ENCODE measurements at places on chromosomes 5 and 9. TPM values are rescaled to one million over a fixed set of nuclear protein-coding genes. Genes with fewer than 3 reads are reported as not detected.

SOHLH1 gene
- not detected for total RNA-seq

ADAMTSL2 gene
- not detected for total RNA-seq

DNA sequence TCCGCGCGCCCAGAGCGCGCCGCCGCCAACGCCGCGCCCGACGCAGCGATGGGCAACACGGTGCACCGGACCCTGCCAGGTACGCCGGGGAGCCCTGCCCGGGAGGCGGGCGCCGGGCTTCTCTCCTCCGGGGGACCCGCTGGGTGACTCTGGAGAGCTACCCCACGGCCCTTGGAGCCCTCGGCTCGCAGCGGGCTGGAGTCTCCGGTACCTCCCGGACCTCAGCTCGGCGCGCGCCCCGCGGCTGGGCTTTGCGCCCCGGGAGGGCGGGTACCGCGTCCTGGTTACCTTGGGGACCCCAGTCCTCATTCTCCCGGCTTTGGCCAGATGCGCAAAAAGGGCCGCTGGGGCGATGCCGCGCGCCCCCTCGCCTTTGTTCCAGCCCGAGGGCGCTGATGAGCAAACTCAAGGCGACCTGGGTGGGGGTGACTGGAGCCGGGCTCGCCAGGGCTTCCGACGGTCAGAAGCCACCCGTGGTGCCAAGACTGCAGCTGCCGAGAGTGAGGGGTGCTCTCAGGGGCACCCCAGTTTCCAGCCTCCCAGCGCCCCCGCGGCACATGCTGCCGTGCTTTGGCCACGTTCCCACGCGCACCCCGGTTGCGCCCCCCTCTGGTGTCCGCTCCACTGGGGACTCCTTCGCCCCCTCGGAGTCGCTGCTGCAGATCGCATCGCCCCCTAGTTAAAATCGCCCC is 442 bp downstream of the NEURL1B start:
- H3K4me1 ChIP-seq = peaks cover 4% of the 10 kb centered on the region
- H3K36me3 ChIP-seq = no peaks in the 10 kb centered on the region
- no peak overlapping the region for H3K27ac ChIP-seq
- H3K4me3 ChIP-seq = no peak overlapping the region

DNA sequence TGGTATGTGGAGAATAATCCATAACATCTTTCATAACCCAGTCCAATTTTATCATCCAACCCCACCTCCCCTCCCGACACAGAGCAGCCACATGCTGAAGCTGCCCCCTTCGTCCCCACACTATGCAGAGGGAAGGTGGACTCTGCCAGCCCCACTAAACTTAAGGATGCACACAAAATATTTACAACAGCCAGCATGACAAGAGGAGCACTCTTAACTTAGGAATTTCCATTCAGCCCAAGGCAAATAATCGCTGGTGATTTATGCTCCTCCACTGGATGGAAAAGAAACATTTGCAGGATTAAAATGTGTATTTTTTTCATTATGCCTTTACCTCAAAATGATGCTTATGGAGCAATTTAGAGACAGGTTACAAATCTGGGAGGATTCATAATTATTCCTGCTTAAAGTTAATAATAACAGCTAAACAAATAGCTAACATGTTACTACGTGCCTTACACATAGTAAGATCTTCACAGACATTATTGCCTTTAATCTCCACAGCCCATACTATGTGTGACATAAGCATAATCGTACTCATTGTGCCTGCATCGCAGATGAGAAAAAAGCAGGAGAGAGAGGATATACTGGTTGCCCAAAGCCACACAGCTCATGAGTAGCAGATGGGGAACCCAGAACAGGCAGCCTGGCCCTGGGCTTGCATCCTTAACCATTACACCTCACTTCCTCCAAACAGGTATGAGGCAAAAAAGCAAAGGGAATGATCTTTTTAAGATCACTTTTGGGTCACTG is 92.6 kb downstream of the GLIS3 start:
- H3K27me3 ChIP-seq = no peaks in the 10 kb centered on the region
- H3K27ac ChIP-seq = no peak overlapping the region
- H3K4me3 ChIP-seq = no peak overlapping the region
- no peaks in the 10 kb centered on the region for H3K36me3 ChIP-seq
- DNase-seq = no peak
- H3K4me1 ChIP-seq = no peaks in the 10 kb centered on the region

DNA sequence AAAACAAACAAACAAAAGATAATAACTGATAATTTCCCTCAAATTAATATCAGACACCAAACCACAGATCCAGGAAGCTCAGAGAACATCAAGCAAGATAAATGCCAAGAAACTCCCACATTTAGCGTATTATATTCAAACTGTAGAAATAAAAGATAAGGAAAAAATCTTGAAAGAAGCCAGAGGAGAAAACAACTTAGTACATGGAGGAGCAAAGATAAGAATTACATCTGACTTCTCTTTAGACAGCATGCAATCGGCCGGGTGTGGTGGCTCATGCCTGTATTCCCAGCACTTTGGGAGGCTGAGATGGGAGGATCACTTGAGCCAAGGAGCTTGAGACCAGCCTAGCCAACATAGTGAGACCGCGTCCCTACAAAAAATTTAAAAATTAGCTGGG is 17.2 kb upstream of the MLANA start:
- H3K27me3 ChIP-seq = no peaks in the 10 kb centered on the region
- no peak for DNase-seq
- H3K36me3 ChIP-seq = peaks cover 3% of the 10 kb centered on the region
- H3K4me1 ChIP-seq = peaks cover 28% of the 10 kb centered on the region
- H3K4me3 ChIP-seq = no peak overlapping the region

GRCh38 chr5:23613566-23613965 is 106.2 kb downstream of the PRDM9 start:
- H3K27me3 ChIP-seq = no peaks in the 10 kb centered on the region
- no peaks in the 10 kb centered on the region for H3K36me3 ChIP-seq
- H3K4me3 ChIP-seq = no peak overlapping the region
- no peak for DNase-seq
- H3K27ac ChIP-seq = no peak overlapping the region

GRCh38 chr5:16406630-16407029 is 59.0 kb downstream of the ZNF622 start:
- no peaks in the 10 kb centered on the region for H3K4me1 ChIP-seq
- no peak overlapping the region for H3K4me3 ChIP-seq
- H3K27ac ChIP-seq = no peak overlapping the region
- H3K27me3 ChIP-seq = no peaks in the 10 kb centered on the region

- no peak for DNase-seq
- H3K4me3 ChIP-seq = no peak overlapping the region
These were observed 250.5 kb downstream of the PIK3R1 start for GRCh38 chr5:68465934-68466551.
